Germinal center (tissue), 1 donor: ENCODE measurements at places on chromosomes 3 and 15.

DNA sequence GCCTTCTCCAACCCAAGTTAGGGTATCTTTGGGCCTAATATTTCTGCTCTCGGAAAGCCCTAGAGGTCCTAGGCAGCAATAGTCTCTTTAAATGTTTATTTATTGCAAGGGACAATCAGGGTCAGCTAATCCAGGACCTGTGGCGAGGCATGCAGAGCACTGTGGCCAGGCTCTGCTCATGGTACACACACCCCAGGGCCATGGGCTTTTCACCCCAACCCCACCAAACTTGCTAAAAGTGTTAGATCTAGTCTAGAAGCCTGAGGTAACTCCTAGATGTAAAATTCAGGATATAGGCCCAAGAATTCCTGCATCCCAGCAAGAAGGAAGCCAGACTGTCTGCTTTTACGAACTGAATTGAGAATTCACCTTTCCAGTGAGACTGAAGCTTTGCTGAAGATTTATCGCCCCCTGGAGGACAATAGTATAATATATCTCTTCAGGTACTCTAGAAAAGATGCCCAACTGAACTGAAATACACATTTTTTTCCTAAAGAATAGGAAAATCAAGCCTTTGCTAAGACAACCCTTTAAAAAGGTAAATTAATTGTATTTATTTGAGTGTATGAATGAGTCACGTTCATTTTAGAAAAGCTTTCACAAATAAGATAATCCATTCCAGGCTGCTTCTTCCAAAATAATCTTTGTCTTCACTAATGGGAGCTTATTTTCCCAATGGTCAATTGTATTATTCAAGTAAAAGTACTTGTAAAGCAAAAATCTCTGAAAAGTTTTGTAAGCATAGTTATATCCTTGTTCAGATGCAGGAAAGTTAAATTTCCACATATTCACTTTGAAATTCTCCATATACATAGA lies 89.8 kb downstream of the LRRC3B start:
- peak; percentile 7 for DNase-seq

DNA sequence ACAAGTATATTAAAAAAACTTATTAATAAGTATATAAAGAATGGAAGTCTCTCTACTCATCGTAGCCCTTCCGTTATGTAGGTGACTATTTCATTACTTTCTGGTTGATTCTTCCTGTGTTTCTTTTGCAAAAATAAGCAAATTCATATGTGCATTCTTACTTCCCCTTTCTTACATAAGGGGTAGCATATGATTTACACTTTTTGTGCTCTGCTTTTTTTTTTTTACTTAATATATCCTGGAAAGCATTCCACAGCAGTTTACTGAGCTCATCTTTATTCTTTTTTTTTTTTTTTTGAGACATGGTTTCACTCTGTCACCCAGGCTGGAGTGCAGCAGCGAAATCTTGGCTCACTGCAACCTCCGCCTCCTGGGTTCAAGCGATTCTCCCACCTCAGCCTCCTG lies 12.9 kb downstream of the SCAMP5 start:
- peak; percentile 50 for DNase-seq

GRCh38 chr3:155076888-155077287 lies 3.2 kb upstream of the MME start:
- DNase-seq = no peak

- no peak for DNase-seq
Measured at GRCh38 chr3:120756061-120756460, 13.5 kb downstream of the GTF2E1 start.

GRCh38 chr3:62710751-62711150 lies 164.5 kb downstream of the CADPS start:
- no peak for DNase-seq

DNA sequence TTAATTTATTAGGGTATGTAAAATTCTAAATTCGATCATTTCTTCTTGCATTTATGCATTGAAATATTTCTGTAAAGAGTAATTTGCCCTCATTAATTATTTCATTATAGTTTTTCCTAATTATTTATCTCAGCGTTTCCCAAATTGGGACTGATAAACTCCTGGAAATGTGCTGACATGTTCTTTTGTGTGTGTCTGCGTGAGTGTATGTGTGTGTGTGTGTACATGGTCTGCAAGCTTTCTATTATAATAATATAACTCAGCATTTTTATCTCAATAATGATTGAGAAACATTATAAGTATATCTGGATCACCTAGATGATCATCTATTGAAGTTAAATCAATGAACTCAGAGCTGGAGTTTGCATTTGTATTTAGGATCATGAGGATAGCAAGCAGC lies 38.7 kb downstream of the TMEM45A start:
- no peak for DNase-seq
